SK-N-MC (cell line): ENCODE measurements at places on chromosomes 1 and 21.

DNA sequence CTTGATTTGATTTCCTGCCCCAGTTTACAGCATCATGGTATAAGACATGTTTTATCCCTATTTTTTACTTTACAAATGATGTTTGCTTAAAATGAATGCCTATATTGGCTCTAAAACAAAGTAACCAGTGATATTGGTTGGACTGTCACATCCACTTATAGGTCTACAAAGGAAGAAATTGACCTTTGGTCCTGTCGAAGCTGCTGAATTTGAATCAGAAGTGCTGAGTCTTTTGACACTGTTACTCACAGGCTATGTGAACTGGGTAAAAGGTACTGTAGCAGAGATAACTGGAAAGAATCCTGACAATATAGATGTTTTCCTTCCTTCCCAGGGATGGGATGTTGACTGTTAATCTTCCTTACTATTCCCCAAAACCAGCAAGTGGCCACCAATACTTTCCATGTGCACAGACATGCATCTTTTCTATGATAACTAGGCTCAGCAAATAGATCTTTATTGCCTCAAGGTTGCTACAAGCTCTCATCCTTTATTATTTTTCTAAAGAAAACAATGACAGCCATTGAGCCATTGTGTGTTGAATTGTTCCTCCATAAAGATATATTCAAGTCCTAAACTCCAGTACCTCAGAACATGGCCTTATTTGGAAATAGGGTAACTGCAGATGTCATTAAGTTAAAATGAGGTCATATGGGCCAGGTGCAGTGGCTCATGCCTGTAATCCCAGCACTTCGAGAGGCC, 175.9 kb upstream of the NR5A2 start:
- DNase-seq, result no peak

DNA sequence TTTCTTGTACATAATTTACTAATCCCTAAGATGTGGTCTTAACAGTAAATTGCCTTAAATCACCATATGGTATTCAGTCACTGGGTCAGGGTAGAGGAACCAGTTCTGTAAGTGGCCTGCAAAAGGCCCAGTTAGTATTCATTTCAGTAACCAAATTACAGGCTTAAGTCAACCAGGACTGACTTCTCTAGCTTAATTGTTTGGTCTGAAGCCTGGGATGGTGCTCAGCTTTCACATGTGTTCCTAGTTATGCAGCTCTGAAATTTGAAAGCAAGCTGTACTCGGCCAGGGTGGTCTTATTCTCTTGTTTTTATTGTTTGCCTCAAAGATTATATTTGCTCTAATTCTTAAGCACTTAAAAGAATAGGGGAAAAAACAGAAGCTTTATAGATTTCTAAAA, 144.6 kb downstream of the MAGI3 start:
- no peak for DNase-seq

GRCh38 chr1:40694353-40694874, 2.9 kb downstream of the NFYC start:
- no peak for DNase-seq

DNA sequence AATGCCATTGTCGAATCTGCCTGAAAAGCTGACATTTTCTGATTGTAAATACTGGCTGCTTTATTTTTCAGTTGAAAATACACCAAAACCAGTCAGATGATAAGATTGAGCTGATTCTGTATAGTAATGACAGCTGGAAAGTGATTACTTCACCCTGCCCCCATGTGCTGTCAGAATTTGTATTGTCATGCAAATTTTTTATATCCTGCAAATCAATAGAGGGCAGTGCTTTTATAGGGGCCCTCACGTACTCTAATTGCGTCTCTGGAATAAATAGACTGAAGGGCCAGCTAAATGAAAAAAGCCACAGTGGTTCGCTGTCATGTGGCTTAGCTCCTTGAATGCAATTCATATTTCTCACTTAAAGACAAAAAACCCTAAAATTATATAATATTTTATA, 208.6 kb downstream of the LHX8 start:
- no peak for DNase-seq
